SHP77 (cell line): ENCODE measurements at places on chromosomes 6 and 20.

DNA sequence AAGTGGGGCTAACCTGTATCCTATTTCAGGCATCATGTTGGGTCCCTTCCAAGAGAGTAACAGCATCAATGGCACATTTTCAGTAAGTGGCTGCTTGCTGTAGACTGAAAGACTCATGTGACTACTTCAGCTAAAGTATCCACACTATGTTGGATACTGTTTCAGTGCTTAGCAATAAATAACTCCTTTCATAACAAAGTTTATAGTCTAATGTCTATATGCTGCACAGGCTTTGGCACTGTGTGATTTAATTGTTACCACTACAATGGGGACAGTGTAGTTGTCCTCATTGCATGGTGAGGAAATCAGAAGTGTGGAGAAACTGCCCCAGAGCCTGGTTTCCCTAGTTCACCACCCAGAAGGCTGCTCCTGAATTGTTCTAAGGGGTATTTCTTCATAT lies 318.0 kb upstream of the PTCHD4 start:
- DNase-seq, result peak; percentile 32

- no peak for DNase-seq
These were observed 119.4 kb downstream of the TBX18 start for GRCh38 chr6:84645000-84645399.

- no peak for DNase-seq
These were observed 14.7 kb upstream of the IPCEF1 start for GRCh38 chr6:154371281-154371680.

DNA sequence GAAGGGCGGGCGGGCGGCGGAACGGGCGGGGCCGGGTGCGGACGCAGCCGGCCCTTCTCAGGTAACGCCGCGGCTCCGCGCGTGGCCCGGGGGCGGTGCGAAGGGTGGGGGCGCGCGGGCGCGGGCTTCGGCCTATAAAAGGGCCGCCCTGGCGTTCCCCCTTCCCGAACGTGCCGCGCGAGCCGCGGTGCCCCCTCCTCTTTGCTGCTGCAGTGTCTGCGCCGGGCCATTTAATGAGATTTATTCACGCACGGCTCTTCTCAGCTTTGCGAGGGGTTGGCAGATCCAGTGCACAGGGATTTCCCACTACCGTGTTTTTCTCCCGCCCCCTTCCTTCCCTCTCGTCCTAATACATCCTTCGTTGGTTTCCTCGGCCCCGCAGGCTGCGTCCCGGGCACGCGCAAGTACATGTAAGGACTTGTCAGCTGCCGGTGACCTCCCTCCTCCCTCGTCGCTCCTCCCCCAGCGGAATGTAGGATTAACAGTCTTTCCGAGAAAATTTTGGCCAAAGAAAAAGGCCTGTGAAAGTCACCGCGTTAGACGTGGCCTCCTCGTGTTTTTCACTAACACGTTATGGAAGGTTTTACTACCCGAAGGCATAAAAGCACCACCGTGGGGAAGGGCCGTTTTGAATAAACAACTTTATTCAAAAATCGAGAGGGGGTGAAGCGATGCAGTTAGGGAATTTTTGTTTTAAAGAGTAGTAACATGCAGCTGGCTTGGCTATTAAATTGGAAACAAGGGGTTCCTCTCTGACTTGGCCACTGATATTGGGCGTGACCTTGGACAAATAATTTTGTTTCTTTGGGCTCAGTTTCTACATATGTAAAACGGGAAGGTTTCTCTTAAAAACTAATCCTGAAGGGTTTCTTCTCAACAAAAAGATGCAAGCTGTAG lies 966 bp upstream of the REV3L start:
- DNase-seq, result peak; percentile 91

GRCh38 chr6:56959938-56960337 lies 5.0 kb downstream of the BEND6 start:
- no peak for DNase-seq

- DNase-seq, result no peak
These were observed 122.9 kb downstream of the RNF144B start for GRCh38 chr6:18509871-18510643.

- DNase-seq, result no peak
These were observed 265.3 kb downstream of the UST start for GRCh38 chr6:149012040-149012545.

DNA sequence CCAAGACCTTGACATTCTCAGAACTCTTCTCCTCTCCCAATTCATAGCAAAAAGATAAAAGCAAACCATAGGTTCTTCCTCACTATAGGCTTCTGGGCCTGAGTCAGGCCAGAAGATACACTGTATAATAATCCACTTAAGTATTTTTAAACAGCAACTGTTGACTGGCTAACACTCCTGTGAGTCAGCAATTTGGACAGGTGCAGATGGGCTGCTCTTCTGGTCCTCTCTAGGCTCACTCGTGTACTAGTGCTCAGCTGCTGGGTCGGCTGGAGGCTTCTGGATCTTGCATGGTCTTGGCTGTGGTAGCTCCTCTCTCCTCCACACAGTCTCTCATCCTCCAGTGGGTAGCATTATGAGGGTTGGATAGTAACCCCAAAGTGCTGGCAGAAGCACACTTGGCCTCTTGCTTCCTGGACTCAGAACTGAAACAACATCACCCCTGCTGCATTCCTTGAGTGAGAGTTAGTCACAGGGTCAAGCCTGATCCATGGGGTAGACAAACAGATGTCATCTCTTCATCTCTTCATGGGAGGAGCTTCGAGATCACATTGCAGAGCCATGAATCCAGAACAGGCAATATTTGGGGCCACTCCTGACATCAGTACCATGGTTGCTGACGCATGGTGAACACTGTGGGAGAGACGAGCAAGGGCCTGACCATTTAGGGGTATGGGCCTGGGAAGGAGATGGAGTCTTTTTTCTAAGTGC lies 86.9 kb downstream of the C6orf118 start:
- DNase-seq, result no peak

GRCh38 chr20:49267327-49267726 lies 10.5 kb downstream of the ZNFX1 start:
- no peak for DNase-seq

- DNase-seq, result no peak
These were observed 13.3 kb downstream of the DUSP22 start for GRCh38 chr6:305371-306206.

GRCh38 chr6:157673596-157673995 lies 149.4 kb upstream of the SNX9 start:
- no peak for DNase-seq

DNA sequence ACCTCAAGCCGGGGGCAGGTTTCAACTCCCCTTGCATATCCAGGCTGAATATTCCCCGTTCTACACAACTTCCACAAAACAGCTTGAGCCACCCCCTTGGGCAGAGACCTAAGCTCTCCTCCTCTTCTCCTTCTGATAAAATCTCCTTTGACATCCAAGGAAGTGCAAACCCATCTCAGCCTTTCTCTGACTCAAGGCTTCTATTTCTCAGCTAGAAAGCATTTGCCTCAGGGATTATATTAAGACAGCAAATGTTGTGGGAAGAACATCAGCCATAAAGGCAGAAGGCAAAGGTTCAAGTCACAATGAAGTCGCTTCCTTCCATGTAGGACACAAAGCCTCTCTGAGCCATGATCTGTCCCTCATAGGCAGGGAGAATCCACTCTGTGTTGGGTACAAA lies 386.6 kb upstream of the ARID1B start:
- DNase-seq, result no peak

DNA sequence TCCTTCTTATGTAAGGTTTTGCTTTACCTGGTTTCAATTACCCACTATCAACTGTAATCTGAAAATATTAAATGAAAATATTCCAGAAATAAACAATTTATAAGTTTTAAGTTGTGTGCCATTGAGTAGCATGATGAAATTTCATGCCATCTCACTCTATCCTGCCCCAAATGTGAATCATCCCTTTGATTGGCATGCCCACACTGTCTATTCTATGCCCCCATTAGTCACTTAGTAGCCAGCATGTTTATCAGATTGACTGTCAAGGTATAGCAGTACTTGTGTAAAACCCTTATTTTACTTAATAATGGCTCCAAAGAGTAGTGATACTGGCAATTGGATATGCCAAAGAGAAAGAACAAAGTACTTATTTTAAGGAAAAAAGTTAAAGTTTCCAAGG lies 403.8 kb downstream of the ADGRB3 start:
- no peak for DNase-seq

GRCh38 chr6:134039116-134039515 lies 13.3 kb downstream of the SLC2A12 start:
- no peak for DNase-seq

GRCh38 chr6:167020206-167020605 lies 21.0 kb downstream of the CEP43 start:
- no peak for DNase-seq

GRCh38 chr6:116286773-116287358 lies 7.1 kb upstream of the TSPYL1 start:
- DNase-seq, result no peak

DNA sequence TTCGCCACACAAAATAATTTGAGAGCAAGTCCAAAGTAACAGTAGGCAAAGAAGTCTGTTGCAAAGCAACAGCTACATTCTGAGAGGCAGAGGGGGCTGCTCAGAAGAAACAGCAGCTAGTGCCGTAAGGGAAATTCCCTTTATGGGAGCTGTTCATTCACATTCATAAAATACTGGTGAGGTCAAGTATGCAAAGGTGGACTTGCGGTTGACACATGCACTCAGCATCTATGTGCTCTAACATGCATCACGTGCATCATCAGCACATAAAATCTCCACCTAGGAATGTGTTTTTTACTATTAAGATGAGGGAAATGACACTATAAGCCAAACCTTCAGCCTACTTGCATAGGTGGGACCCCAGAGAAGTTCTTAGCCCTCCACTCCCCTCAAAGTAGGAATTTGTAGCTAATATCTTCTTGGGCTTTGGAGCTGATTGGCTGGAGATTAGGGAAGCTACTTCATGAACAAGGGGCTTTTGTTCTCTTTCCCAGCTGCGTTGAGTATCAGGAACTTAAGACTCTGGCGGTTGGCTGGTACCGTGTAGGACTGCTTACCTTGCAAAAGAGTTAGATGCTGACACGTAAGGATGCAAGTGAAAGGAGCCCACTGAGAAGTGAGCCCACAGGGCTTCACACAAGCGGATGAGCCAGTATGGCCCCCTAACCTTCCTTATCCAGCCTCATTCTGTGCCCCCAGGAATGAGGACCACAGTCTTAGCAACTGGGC lies 12.4 kb downstream of the CST3 start:
- no peak for DNase-seq

GRCh38 chr6:52157301-52157941 lies 28.8 kb upstream of the IL17A start:
- no peak for DNase-seq

DNA sequence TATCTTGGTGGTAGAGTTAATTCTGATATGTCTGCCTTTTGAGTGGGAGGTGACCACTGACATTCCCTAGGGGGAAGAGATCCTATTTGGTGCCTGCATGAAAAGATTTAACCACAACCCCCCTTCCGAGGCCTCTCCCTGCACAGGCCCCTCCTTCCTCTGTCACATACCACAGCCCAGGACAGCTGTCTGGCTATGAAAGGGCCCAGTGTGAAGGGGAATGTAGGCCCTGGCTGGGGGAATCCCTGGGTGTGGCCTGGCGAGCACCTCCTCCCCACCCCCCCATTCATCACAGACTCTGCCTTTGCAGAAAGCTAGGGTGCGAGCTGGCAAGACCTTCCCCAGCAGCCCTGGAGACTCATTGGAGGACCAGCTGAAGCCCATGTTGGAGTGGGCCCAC lies 27.4 kb upstream of the MAPRE1 start:
- DNase-seq, result no peak

DNA sequence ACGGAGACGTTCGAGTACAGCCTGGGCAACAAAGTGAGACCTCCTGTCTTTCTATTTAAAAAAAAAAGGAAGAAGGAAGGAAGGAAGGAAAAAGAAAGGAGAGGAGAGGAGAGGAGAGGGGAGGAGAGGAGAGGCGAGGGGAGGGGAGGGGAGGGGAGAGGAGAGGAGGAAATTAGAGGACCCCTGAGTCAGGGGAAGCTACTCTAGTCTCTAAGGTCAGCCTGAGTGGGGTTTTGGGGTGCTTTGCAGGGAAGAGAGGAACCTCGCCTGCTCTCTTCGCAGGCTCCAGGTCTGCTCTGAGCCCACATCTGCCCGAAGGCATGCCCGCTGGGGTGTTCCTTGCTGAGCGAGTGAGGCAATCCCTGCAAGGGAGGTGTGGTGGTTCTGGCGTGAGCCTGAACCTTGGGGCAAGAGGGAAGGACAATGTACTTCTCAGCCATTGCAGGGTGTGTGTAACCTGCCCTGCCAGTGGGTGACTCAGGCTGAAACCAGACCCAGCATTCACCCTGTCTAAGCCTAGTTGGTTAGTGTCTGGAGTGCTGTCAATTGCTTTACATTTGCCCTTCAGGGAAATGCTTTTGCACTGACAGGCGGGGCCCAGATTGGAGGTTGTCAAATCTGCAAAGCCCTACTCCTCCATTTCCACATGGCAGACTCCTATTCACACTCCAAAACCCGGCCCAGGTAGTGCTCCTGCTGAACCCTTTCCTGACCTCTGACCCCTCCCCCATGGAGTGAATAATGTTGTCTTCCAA lies 15.3 kb upstream of the MMP9 start:
- no peak for DNase-seq

DNA sequence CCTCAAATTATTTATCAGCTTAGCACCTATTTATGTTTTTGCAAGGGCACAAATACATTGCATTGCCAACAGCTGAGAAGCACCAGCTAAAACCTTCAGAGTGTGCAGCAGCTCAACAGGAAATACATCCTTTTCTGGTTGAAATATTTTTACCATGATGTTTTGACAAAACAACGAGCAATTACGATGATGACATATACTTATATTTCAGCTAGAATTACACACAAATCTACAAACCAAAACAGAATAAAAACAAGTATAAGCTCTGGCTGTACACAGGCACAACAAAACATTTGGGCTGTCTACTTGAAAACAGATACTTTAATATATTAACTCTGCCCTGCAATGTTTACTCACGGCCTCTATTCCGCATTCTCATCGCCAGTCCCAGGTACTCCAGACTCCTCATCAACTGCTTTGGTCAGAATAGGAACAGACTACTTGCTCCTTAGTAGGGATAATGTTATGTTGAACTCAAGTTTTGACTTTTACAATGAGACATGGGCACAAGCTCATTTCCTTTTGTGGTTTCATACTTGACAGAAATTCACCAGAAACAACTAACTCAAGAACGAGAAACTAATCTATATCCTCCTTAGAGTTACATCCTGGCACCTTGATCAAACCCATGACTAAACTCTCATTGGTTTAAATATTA lies 377.6 kb downstream of the ESR1 start:
- no peak for DNase-seq
